ENCODE measurements at places on chromosomes 13 and 19. TPM values are rescaled to one million over a fixed set of nuclear protein-coding genes. Genes with fewer than 3 reads are reported as not detected.
A peak's percentile ranks its signal among the peaks of the same experiment; 100 is the strongest.

GRCh38 chr19:55640043-55640576 is 692 bp upstream of the ZNF580 start:
- peak; percentile 70 for DNase-seq

- no peak for DNase-seq
Observed at GRCh38 chr13:111368091-111368490, 47.6 kb downstream of the TEX29 start.

GRCh38 chr19:32642771-32643170 is 32.2 kb downstream of the ANKRD27 start:
- DNase-seq: no peak

GRCh38 chr13:97627566-97627965 is 193.6 kb downstream of the RAP2A start:
- DNase-seq: peak; percentile 87

GRCh38 chr19:13830741-13831536 is 35.7 kb downstream of the ZSWIM4 start:
- DNase-seq: peak; percentile 50

DNA sequence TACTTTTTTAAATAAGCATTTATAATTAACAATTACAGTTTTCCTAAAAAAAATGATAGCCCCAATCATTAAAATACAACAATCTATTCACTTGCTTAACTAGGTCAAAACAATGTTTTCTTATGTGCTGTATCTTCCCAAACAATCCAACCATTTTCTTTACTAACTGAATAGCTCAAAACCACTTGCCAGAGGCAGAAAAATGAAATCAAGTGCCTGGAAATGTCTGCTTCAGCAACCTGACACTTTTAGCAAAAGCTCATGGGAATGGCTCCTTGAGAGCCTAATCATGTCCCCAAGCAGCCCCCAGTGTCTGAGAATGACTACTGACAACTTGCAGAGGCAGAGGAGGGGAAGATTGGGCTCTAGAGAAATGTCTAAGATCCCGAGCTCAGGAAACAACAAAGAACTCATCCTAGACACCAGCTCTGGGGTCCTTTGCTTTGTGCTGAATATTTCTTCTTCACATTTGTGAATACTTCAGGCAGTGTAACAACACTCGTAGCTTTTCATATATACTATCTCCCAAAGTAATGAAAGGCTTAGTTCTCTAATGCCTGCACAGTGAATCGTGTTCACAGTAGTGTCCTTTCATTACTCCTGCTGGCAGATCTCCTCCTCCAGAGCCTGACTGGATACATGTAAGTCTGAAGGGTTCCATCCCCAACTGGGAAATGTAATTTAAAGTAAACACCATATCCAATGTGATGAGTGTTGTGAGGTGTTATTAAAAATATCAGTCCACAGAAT is 280.0 kb downstream of the LHFPL6 start:
- no peak for DNase-seq

- DNase-seq: no peak
Observed at GRCh38 chr13:109645831-109646230, 140.6 kb downstream of the IRS2 start.

GRCh38 chr19:10338940-10339339 is 484 bp downstream of the ICAM3 start:
- no peak for DNase-seq

KLK8 gene
- not detected for total RNA-seq

All from MG63 (cell line).